ENCODE measurements at places on chromosomes 11 and 22.

DNA sequence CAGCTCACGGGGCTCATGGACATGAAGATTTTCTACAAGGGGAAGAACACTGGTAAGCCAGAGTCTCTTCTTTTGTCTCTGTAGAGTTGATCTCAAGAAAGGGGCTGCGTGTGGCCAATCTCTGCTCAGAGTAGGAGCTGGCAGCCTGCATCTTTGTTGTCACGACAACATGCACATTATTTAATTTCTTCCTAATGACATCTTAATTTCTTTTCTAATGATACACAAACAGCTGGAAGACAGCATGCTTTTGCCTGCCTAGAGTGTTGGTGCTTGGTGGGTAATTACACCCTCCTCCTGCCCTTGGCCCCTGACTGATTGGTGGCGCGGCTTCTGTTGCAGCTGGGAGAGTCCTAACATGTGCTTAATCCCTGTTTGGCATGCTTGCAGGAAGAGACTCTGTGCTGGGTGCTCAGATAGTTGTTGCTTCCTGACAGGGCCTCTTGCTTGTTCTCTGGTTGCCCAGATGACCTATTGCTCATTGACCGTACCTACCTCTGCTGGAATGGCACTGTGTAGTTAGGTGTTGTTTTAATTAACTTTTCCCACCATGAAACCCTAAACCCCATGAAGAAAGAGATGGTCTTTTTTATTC lies 106.9 kb upstream of the SORL1-AS1 start:
- no peak for DNase-seq

GRCh38 chr11:33013755-33014154 lies 1.9 kb upstream of the DEPDC7 start:
- DNase-seq: no peak

DNA sequence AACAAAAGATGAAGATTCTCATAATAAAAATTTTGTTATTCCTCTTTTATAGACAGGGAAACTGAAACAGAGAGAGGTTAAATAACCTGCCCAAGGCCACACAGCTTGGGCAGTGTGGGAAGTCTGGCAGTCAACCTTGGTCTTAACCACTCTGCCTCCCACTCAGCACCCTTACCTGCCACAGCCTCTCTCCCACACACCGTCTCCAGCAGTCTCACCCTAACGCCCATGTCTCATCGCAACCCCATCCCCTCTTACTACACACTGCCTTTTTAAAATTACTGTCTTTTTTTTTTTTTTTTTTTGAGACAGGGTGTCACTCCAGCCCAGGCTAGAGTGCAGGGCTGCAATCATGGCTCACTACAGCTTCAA lies 25.0 kb downstream of the ARRB1 start:
- peak; percentile 32 for DNase-seq

- no peak for DNase-seq
Observed at GRCh38 chr22:30150212-30150611, 69.9 kb downstream of the HORMAD2 start.

GRCh38 chr11:44505581-44506054 lies 59.8 kb upstream of the CD82 start:
- no peak for DNase-seq

DNA sequence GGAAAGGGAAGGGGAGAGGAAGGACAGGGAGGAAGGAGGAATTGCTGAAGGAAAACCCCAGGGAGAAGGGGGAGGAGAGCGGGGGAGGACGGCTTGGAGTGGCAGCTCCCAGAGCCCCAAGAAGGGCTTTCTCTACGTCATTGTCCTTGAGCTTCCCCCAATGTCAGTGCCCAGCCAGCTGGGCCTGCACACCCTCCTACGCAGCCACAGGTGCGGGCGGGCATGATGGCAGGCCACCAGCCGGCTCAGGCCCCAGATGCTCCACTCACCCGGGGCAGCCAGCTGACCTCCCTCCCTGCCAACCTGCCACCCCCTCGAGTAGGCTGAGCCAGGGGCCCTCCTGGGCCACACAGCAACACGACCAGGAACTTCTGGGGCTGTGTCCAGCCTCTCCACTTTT lies 11.2 kb downstream of the SYT7 start:
- DNase-seq: no peak

DNA sequence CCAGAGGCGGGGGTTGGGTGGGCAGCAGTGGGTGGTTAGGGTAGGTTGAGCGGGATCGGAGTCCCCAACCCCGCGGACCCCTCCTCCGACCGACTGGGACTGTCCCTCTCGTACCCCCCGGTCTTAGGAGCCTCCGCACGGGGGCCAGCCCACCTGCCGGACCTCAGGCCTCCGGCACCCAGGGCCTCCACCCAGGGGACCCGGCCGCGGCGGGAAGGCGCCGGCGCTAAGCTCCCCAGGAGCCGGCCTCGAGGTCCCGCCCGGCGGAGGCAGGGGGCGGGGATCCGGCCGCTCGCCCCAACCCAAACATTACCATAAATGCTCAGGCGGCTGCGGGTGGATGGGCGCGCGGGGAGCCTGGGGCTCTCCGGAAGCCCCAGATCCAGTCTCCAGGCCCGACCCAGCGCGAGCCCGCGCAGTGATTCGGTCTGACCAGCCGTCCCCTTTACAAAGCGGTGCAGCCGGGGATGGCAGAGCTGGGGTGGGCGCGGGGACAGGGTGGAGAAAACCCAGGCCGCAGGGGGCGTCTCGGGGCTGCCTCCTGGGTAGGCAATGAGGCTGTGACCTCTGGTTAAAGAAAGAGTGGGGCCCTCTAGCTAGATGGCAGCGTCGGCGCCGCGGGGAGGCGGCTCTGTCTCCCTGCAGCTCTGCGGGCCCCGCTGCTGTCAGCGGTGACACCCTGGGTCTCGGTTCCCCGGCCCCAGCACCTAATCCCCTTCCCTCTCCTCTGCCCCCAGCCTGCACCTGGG lies 4.0 kb upstream of the MCAM start:
- DNase-seq: no peak

- DNase-seq: no peak
Observed at GRCh38 chr11:93251922-93252321, 54.1 kb upstream of the SLC36A4 start.

- DNase-seq: no peak
Observed at GRCh38 chr11:15956302-15956701, 400.0 kb downstream of the SOX6 start.

DNA sequence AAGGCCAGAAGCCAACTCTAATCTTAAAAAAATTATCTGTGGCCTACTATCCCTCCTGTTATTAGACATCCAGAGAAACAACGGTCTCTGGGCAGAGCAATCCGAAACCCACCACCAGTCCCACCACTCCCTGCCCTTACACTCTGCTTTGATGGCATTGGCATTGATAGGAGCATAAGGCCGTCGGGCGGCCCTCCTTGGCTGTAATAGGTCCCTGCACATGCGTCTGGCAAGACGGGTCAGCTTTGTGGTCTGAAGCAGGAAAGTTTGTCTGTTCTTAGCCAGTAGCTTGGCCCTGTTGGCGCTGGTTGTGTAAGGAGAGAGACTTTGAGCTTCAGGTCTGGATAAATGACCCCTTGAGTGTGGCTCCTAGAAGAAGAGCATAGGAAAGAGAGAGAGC lies 3.8 kb upstream of the TUT1 start:
- no peak for DNase-seq

GRCh38 chr11:71466358-71466757 lies 13.4 kb downstream of the NADSYN1 start:
- no peak for DNase-seq

GRCh38 chr11:64970731-64971151 lies 1.2 kb downstream of the MAJIN start:
- no peak for DNase-seq

DNA sequence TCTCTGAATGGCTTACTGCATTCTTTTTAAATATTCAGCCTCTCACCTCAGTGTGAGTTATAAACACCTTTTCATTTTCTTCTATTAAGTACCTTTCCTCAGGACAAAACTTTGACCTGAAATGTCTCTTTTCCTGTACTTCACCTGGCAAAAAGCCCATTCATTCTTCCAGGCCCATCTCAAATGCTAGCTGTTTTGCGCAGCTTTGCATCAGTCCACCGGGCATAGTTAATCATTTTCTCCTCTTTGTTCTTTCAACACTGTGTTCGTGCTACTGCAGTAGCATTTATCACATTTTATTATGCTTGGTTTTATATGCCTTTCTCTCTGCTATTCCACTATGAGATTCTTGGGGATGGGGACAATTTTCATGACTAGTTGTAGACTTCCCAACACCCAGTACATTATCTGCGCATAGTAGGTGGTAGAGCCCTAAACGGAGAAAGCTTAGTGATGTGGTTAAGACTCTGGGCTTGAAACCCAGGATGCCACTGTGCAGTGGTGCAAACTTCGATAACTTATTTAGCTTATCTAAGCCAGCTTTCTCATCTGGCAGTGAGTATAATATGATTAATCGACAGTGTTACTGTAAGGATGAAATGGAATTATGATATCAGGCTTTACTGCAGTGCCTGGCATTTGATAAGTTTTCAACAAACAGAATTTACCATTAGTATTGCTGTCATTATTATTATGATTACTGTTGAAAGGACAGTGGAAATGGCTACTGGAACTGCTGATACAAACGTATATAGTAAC lies 695.7 kb downstream of the NELL1 start:
- DNase-seq: no peak

DNA sequence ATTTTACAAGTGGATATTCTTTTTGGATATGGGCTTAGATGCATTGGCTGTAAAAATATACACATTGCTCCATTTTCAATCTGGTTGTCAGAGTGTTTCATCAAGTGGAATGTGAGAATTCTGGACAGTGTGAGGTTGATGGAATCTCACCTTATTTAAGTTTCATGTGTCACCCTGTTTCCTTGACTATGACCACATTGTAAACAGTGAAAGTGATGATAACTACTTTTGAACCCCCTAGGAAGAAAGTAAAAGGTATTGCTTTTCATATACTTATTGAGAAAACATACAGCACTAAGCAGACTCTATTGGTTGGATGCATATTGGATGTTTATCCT lies 490.5 kb upstream of the RAG2 start:
- DNase-seq: no peak

DNA sequence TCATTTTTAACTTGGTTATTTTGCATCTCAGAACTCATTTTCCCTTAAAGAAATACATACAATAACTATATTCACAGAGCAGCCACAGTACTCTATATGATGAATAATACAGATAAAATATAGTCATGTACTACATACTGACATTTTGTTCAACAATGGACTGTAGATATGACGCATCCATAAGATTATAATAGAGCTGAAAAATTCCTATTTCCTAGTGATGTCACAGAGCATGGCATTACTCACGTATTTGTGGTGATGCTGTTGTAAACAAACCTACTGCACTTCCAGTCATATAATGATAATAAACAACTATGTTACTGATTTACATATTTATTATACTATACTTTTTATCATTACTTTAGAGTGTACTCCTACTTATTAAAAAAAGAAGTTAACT lies 38.7 kb downstream of the NARS2 start:
- no peak for DNase-seq

DNA sequence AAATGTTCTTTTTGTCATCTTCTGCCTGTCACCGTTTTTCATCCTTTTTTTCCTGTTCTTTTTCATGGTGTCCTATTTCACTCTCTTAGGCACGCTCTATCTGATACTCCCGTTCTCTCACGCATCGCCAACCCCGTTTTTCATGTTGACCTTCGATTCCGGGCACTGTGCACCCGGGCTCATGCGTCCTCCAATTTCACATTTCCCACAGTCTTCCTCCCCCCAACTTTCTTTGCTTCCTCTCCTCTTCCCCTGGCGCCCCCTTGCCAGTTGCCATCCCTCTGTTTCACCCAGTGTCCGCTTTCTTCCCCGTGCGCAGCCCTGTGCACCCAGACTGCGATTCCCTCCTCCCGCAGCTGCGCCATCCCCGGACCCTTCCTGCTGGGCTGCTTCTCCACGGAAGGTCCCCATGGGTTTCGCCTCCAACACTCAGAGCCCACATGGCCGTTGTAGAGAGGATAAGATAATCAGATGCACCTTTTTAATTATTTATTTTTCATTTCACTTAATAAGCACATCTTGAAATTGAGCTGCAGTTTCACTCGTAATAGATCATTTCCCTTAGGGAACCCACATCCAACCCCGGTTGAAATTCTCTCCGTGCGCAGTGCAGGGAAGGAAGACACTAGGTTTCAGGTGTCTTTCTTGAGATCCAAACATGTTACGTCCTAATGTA lies 791.1 kb downstream of the NTM start:
- DNase-seq: no peak

DNA sequence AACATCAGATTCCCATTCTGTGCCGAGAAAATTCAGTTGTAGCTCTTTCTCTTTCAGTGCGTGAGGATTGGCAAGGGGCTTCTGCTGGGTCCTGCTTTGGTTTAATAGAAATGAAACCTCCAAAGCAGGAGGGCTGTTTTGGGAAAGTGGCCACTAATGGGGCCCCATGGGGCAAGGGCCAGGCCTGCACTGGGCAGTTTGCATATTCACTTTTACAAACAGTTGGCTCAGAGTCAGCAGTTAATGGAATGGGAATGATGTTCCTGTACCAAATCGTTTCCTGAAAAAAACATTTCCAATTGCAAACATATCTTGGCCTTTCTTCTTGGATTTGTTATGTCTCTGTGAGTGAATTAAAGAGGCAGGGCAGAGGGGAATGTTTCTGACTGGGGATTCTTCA lies 92.1 kb downstream of the PARVA start:
- DNase-seq: no peak

DNA sequence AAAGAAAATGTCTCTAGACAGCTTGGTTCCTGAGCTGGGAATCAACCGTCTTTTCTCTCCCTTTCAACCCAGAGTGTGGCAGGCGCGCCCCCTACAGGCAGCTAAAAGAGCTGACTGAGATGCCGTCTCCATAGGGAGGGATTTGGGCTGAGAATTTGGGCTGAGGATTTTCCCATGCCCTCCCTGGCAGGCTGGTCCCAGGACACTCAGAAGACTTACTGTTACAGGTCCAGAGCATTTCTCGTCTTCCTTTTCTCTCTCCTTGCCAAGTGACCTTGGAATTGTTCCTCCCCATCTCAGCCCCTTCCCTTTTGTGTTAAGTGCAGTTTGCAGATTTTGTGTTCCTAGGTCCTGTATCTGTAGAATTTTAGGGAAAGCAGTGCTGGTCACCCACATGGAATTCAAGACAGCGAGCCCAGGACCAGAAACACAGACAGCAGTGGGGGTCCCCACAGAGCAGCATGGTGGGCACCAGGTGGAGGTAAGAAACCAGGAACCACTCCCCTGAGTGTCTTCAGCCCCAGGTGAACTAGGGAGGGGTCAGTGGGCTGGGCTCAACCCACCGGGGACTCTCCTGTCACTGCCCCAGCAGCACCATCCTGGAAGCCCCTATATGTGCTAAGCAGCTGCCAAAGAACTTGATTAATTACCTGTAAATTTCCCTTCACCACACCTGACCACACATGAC lies 9.9 kb upstream of the IGLL5 start:
- peak; percentile 52 for DNase-seq

- DNase-seq: no peak
Observed at GRCh38 chr11:122115524-122116379, at the start of gene BLID. BLID (minus strand) TSS chr11:122116215; CDS start chr11:122115922, 293 bp downstream.

DNA sequence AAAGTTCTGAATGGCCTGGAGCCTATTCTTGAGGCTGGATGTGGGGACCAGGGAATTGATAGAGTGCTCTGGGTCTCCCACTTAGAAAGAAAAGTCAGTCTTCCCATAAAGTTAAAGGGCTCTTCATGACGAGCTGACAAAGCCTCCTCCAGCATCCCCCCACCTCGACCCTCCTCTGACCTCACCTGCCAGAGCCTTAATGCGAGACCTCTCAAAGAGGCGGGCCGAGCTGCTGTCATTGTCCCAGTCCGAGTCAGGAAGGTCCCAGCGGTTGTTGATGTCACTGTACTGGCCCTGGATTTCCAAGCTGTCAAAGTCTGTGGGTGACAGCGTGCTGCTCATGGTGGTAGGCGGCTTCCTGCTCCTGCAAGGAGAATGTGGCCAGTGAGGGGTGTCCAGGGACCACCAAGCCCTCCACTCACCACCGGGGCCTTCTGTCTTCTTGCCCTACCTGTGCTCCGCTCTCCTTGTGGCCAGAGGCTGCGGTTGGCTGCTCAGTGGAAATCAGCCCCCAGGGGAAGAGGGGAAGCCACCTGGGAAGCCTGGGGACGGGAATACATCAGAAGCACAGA lies 8.0 kb downstream of the SPTBN2 start:
- no peak for DNase-seq

Measured in activated naive CD8-positive, alpha-beta T cell treated with anti-CD3 and anti-CD28 coated beads, Interleukin-2, amount 50 U/mL, for 16 hours (primary cell).